ENCODE measurements at places on chromosomes 4 and X.

GRCh38 chr4:174475528-174475927 lies 46.8 kb downstream of the HPGD start:
- no peak for DNase-seq

GRCh38 chrX:37883196-37883595 lies 35.8 kb upstream of the DYNLT3 start:
- peak; percentile 17 for DNase-seq

DNA sequence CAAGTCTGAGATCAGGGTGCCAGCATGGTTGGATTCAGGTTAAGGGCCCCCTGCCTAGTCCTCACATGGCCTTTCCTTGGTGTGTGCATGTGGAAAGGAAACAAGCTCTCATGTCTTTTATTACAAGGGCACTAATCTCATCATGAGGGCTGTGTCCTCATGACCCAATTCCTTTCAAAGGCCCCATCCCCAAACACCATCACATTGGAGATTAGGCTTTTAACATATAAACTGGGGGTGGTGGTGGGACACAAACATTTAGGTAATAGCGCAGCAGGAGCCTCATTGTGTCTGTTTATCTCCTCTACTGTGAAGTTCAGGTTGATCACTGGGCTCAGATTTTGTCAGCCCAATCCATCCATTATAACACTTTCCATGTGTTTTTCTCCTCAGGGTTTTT lies 41.0 kb downstream of the BEX3 start:
- no peak for DNase-seq

DNA sequence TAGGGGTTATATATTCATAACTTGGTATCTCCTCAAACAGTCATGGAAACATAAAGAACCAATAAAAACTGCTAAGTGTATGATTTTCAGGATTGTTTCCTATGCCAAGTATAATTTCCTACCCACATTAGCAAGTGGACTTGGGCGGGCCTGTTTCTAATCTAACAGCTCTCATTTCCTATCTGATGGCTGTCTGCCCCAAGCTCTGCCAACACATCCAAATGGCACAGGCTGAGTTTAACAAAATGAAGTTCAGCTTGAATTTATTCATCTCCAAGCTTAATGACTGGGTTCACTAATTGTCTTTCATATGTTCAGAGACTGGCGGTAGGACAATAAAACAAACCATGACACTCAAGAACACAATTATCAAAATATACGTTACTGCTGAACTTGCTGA lies 55.5 kb upstream of the S100G start:
- no peak for DNase-seq

DNA sequence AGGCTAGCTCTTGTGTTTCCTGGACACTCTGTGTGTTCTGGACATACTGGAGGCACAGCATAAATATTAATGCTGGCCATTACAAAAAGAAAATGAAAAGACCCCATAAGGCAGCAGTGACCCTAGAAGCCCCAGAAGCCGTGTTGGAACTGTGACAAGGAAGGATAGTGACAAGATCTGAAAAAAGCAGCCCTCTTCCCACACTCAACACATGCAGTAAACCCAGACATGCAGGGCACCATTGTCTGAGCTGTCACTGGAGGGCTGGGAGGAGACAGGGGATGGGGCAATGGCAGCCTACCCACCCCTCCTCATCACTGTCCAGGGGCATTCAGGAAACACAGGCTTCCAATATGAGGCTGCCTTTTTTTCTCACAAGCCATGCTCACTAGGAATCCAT lies 6.5 kb downstream of the TRIM2 start:
- no peak for DNase-seq

DNA sequence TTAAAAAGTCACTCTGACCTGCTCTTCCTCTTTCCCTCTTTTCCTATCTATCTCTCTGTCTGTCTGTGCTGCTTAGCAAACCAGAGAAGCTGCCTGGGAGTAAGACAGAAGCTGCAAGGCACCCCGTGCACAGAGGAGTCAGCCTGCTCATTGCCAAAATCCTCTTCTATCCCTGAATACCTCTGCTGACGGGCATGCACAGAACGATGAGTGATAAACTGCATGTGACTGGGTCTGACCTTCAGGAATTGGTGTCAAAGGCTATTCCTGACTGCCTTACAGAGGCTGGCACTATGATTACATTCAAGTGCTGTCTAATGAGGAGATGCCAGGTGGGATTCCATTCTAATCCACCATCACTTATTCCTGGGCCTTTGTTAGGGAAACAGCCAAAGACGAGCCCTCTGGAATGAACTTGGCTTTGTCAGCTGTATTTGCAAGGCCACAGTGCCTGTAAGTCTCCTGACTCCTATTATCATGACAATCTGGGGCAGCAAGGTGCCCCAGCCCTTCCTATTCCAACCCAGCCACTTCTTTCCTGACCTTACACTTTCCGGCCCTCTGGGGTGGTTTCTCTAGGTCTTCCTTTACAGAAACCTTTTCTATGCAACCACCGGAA lies 45.4 kb upstream of the CTAG2 start:
- no peak for DNase-seq

DNA sequence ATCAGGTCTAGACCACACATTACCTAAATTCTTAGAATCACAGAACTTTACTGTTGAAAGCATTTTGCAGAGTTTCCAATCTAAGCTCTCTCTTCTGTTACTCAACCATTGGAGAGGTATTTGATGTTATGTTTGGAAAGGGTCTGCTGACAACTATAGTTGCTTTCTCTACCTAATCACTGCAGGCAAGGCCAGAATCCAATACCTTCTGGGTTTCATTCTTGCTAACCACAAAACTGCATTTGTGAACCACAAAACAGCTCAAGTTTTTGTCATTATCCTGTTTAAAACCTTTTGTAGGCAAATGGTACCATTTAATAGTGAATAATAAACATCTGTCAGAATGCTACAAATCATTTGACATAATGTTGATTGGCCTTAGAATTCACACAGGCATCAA lies 380.1 kb downstream of the GASK1B start:
- DNase-seq: no peak

GRCh38 chrX:9466124-9466495 lies 1.3 kb downstream of the TBL1X start:
- peak; percentile 4 for DNase-seq

GRCh38 chr4:139633661-139634060 lies 32.0 kb upstream of the MGST2 start:
- no peak for DNase-seq

- DNase-seq: no peak
Observed at GRCh38 chrX:111098874-111099273, 2.9 kb downstream of the PAK3 start.

GRCh38 chr4:31021008-31021407 lies 300.8 kb downstream of the PCDH7 start:
- DNase-seq: no peak

GRCh38 chrX:73215246-73215645 lies 595 bp upstream of the NAP1L2 start:
- DNase-seq: no peak

DNA sequence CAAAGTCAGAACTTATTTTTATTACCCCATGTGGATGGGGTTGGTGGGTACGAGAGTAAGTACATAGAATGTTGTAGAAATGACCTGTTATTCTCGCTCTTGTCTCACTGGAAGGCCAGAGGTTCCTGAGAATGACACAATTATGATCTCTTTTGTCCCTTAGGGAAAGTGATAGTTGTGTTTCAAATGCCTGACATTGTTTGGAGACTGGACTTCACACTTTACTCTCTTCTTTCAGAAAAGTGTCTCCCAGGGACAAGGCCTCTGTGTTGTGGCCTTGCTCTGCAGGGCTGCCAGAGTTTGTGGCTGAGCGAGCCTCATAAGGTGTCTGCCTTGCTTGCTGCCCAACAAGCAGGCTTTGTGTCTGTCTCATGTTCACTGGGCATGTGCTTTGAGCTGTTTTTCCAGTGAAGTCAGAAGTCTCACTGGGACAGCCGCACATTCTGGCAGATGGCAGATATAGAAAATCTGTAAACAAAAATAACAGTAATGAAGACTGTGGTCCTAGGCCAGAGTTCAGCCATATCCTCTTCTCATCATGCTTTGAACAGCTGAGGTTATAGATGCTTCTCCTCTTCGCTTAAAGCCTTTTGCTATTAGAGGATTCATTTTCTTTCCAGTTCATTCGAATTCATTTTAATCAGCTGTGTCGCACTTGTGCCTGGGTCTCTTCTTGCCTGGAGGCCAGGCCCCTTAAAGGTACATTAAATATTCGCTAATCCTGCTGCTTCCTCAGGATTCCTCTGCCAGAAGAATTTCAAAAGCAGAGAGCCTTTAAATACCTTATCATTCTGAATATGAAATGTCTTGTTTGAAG lies 14.4 kb downstream of the PPEF1 start:
- no peak for DNase-seq

DNA sequence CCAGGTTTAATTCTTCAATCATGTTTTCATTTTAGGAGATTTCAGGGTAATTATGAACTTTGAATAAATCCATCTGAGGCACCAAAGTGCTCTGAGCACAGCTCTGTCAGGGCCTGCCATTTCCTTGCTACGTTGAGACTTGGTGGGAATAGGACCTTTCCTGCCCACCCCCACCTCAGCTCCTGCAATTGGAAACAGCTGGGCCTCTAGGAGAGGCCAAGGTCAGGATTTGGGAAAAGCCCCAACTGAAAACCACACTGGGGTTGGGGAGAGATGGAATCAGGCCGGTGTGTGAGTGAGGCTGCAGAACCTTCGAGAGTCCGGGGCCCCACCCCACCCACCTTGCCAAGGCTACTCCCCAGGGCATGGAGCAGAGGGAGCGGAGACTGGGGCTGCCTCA lies 212.7 kb upstream of the BCOR start:
- no peak for DNase-seq

DNA sequence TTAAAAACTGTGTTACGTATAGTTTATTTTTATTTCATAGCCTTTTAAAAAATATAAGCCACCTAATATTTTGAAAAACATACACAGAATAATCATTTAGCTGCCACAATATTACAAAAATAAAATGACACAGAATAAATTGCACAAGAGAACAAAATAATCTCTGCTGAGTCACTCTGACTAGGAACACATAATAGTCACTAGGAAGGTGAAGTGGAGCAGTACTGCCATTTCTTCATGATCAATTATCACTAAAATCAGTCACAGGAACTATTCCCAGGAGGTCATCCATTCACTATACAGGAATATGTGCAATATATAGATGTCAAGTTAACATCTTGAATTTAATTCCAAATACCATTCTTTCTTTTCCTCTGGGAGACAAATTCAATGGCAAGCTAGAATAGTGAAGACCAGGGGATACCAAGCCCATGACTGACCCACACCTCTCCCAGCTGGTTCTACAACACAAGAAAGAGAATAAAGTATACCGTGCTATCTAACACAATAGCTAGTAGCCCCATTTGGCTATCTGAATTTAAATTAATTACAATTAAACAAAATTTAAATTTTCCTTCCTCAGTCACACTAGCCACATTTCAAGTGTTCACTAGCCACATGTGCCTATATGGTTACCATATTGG lies 5.9 kb downstream of the SMIM43 start:
- DNase-seq: no peak

GRCh38 chr4:27577951-27578350 lies 717.3 kb downstream of the STIM2 start:
- DNase-seq: no peak

GRCh38 chrX:17703201-17703600 lies 34.1 kb upstream of the SCML1 start:
- DNase-seq: no peak

GRCh38 chrX:42276982-42277690 lies 353.8 kb upstream of the CASK start:
- DNase-seq: peak; percentile 34

GRCh38 chr4:74659576-74660411 lies 134.5 kb downstream of the BTC start:
- DNase-seq: peak; percentile 97

DNA sequence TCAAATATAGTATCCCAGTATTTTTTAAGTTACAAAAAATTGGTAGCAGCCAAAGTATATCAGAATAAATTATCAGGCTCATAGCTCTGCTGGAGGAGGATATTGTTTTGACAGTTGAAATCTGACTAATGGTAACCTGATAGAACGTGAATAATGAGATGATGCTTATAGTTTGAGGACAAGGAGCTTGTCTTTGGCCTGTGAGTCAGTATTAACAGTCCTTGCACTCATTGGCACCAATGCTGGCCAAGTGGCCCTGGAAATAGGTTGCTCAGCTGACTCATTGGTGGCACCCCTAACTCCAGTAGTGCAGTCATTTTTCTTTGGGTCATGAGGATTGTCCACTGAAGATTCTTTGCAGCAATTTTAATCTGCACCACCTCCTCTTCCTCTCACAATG lies 203.3 kb upstream of the JADE1 start:
- DNase-seq: no peak
